Activated CD8-positive, alpha-beta T cell treated with anti-CD3 and anti-CD28 coated beads, Interleukin-2, amount 10 ng/mL, durations not matched to agents 7 days and 5 days (primary cell): ENCODE measurements at places on chromosomes 7 and 10. TPM values are rescaled to one million over a fixed set of nuclear protein-coding genes. Genes with fewer than 3 reads are reported as not detected.

GRCh38 chr7:98641646-98642500 is 24.8 kb downstream of the NPTX2 start:
- DNase-seq = no peak
- no peak overlapping the region for H3K4me3 ChIP-seq
- H3K27ac ChIP-seq = no peak overlapping the region
- H3K36me3 ChIP-seq = no peaks in the 10 kb centered on the region
- no peaks in the 10 kb centered on the region for H3K4me1 ChIP-seq

- H3K4me3 ChIP-seq = no peak overlapping the region
- H3K27ac ChIP-seq = no peak overlapping the region
- H3K4me1 ChIP-seq = peaks cover 19% of the 10 kb centered on the region
- no peaks in the 10 kb centered on the region for H3K27me3 ChIP-seq
- H3K36me3 ChIP-seq = peaks cover 9% of the 10 kb centered on the region
Observed at GRCh38 chr7:157405914-157406810, 69.4 kb downstream of the DNAJB6 start.

DNA sequence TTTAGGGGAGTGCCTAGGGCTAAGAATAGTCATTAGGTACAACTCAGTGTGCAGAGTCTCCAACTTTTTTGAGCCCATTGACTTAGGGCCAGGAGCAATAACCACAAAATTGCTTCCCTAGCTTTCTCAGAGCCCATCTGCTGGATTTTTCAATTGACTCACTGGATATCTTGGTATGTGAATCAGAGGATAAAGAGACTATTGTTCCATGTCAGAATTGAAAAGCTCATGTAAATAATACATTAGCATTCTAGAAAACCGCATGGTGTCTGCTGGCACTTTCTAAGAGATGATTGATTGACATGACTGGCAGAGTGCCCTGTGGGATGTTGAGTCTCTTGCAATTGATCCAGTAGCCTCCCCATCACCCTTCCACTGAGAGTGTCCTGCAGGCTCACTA is 246.2 kb downstream of the CCDC7 start:
- no peak for DNase-seq
- H3K4me3 ChIP-seq = no peak overlapping the region
- H3K36me3 ChIP-seq = peaks cover 3% of the 10 kb centered on the region
- no peak overlapping the region for H3K27ac ChIP-seq
- H3K27me3 ChIP-seq = no peaks in the 10 kb centered on the region
- H3K4me1 ChIP-seq = no peaks in the 10 kb centered on the region

GRCh38 chr10:33279811-33280602 is 54.5 kb downstream of the NRP1 start:
- no peak for DNase-seq
- H3K4me1 ChIP-seq = no peaks in the 10 kb centered on the region
- no peak overlapping the region for H3K4me3 ChIP-seq
- H3K27ac ChIP-seq = no peak overlapping the region

- DNase-seq = no peak
- no peak overlapping the region for H3K4me3 ChIP-seq
- no peaks in the 10 kb centered on the region for H3K4me1 ChIP-seq
- no peak overlapping the region for H3K27ac ChIP-seq
- peaks cover 10% of the 10 kb centered on the region for H3K27me3 ChIP-seq
Observed at GRCh38 chr7:155839461-155839860, 27.2 kb upstream of the SHH start.

DNA sequence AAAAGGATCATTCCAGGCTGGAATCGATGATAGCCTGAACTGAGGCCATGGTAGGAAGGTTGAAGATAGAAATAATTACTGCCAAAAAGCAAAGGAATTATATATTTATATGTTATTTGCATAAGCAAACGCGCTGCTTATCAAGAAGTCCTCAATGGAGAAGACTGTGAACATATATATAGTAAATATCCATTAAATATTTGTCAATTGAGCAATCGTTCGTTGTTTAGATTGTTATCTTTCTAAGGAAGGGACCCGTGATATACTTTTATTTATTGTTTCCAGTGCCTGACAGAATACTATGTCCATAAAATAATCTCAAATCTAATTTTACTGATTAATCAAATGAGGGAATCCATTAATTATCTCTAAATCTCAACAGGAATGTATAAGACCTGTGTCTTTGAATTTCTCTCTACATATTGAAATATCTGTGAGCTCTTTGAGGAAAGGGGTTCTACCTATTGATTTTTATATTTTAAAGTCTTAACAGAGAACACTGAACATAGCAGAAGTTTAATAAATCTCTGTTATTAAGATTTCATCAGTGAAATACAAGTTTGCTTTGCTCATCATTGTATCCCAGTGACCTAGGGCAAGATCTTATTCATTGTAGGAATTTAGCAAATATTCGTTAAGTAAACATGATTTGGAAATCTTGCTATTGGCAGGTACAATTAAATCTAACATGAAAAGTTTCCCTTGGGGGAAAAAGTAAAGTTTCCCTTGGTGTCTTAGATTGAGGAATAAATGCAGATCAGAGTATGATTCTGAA is 12.0 kb upstream of the HERC4 start:
- no peak overlapping the region for H3K4me3 ChIP-seq
- H3K27me3 ChIP-seq = peaks cover 6% of the 10 kb centered on the region
- H3K4me1 ChIP-seq = peaks cover 12% of the 10 kb centered on the region

GRCh38 chr7:115933471-115933870 is 97.1 kb downstream of the TFEC start:
- H3K4me3 ChIP-seq = no peak overlapping the region
- H3K27me3 ChIP-seq = no peaks in the 10 kb centered on the region
- no peak overlapping the region for H3K27ac ChIP-seq
- H3K36me3 ChIP-seq = no peaks in the 10 kb centered on the region
- no peak for DNase-seq
- no peaks in the 10 kb centered on the region for H3K4me1 ChIP-seq

The LBX1 gene
- not detected for total RNA-seq

The SH2D4B gene
- 0.21 TPM for total RNA-seq

The SEPTIN7 gene
- total RNA-seq = 272 TPM

DNA sequence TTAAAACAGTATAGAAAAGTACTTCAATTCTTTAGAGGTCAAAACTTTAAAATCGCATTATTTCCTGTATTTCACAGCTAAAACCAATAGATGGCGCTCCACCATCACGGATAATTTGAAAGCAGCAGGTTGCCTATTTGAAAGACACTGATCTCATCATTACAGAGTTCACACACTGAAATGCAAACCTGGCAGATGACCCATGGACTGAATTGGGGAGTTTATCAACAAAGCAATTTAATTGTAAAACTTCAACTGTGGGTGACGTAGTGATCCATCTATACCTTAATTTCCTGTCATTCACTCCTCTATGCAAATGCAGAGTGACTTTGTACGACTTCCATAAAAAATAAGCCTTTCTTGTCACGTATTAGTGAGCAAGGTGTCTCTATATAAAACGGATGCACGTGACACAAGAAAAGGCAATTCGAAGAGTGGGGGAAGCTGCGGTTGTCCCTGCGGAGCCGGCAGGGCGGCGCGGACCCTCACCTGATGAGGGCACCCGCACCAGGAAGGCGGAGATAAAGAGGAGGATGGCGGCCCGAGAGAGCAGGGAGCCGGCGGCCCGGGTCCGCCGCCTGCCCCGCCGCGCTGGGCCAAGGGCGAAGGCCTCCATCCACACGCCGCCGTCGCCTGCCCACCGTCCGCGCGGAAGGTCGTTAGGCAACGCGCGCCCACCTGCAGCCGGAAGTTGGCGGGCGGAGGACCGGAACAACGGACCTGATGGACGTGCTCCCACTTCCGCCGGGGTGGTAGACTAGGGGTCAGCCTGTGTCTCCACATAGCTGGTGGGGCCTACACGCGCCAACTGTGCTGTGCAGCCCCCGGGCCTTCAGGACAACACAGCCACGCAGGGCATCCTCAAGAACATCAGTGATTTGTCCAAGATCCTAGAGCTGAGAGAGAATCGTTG is at the start of gene ZPBP:
Gene ZPBP (minus strand): TSS at position 668 of the 913 bp plus-strand sequence. CDS start 52 bp downstream, at position 616.
- peaks cover 14% of the 10 kb centered on the region for H3K4me1 ChIP-seq
- peak; percentile 71 for DNase-seq
- H3K27ac ChIP-seq = peak within 1 kb of the TSS; percentile 88
- H3K27me3 ChIP-seq = peaks cover 14% of the 10 kb centered on the region
- H3K4me3 ChIP-seq = peak within 1 kb of the TSS; percentile 80
- no peaks in the 10 kb centered on the region for H3K36me3 ChIP-seq

- no peaks in the 10 kb centered on the region for H3K27me3 ChIP-seq
- peaks cover 2% of the 10 kb centered on the region for H3K4me1 ChIP-seq
- no peak overlapping the region for H3K4me3 ChIP-seq
- H3K36me3 ChIP-seq = no peaks in the 10 kb centered on the region
Observed at GRCh38 chr10:70551971-70552422, 50.5 kb downstream of the PRF1 start.

DNA sequence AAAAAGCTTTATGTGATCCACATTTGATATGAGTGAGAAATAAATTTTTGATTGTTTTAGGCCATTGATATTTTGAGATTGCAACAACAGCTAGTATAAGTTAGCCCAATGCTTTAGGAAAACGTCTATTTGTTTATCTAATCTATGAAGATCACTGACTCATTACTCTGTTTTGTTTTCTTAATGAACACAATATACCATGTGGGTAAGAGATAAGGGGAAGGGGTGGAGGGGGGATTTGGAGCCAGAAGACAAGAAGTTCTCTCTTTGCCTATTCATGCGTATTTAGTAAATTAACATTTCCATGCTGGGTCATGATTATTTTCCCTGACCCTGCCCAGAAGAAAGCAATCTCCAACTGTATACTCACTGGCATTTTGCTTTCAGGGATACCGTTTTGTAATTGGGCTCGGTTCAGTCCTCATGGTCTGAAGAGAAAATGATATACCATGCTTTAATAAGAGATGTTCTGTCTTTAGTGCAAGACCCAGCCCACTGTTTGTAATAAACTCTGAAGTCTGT is 359.5 kb upstream of the NPSR1 start:
- no peaks in the 10 kb centered on the region for H3K4me1 ChIP-seq
- no peak overlapping the region for H3K27ac ChIP-seq
- no peaks in the 10 kb centered on the region for H3K36me3 ChIP-seq
- no peak for DNase-seq

DNA sequence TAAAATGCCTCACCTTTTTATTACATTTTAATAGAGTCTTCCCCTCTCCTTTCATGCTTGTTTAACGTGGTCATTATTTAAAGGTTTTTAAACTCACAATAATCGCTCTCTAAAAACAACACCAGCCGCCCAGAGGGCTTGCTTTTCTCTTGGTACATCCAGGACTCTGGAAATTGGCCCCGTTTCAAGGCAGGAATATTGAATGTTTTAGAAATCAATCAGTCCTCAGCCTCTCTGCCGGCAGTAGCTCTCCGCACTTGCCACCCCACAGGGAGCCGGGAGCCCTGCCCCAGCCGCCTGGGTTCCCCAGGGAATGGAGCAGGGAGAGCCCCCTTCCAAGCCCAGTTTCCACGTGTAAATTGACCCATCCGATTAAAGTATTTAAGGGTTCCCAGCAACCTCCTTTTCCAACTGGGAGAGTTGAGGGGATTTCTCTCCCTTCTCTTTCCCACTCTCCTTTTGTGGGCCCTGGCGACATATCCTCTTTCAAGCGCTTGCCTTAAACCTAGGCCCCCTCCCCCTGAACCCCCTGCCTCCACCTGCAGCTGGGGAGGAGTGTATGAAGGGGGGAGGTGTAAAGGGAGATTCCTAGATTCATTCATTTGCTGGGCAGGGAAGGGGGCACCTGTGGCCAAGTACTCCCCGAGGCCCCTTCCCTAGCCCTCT is 1.9 kb downstream of the FGF8 start:
- H3K36me3 ChIP-seq = peaks cover 6% of the 10 kb centered on the region
- DNase-seq = no peak
- H3K27me3 ChIP-seq = peaks cover 61% of the 10 kb centered on the region
- no peak overlapping the region for H3K27ac ChIP-seq

DNA sequence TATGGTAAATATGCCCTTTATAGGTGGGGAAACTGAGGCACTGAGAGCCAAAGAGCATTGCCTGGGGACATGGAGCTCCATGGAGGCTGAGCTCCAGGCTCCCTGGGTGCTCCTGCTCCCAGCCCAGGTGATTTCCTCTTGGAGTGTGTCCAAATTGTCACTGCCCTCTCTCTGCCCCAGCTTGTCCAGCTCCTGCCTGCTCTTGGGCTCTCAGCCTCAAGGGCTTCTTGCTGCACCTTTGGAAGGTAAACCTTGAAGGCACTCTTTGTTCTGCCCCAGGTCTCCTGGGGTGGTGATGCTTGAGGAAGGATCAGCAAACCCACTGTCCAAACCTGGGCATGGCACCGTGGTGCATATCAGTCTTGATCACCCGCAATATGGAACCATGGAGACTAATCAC is 166.1 kb downstream of the RPS24 start:
- no peak overlapping the region for H3K27ac ChIP-seq
- DNase-seq = no peak
- H3K4me3 ChIP-seq = no peak overlapping the region
- no peaks in the 10 kb centered on the region for H3K36me3 ChIP-seq
- peaks cover 5% of the 10 kb centered on the region for H3K27me3 ChIP-seq

DNA sequence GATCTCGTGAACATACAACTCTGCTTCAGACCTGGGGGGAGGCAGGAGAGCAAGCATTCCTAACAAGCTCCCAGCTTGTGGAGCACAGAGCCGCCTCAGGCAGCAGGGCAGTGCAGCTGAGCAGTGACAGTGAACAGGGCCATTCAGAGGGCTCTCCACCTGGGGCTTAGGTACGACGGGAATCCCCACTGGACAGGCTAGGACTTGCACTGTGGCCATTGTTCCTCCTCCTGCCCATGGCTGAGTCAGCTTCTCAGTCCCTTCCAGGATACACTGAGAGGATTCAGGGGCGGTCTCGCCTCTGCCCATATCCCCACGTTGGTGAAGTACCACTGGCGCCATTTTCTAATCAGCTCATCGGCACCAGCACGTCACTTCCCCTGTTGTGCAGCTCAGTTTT is 71.1 kb downstream of the FIGNL1 start:
- H3K36me3 ChIP-seq = peaks cover 92% of the 10 kb centered on the region
- DNase-seq = peak; percentile 20
- peaks cover 82% of the 10 kb centered on the region for H3K4me1 ChIP-seq
- peak overlapping the region; percentile 55 for H3K27ac ChIP-seq
- H3K4me3 ChIP-seq = no peak overlapping the region
